HuH-7 (cell line): ENCODE measurements at places on chromosomes 4 and X.

GRCh38 chr4:106096454-106096853, 201.2 kb downstream of the NPNT start:
- DNase-seq = no peak

DNA sequence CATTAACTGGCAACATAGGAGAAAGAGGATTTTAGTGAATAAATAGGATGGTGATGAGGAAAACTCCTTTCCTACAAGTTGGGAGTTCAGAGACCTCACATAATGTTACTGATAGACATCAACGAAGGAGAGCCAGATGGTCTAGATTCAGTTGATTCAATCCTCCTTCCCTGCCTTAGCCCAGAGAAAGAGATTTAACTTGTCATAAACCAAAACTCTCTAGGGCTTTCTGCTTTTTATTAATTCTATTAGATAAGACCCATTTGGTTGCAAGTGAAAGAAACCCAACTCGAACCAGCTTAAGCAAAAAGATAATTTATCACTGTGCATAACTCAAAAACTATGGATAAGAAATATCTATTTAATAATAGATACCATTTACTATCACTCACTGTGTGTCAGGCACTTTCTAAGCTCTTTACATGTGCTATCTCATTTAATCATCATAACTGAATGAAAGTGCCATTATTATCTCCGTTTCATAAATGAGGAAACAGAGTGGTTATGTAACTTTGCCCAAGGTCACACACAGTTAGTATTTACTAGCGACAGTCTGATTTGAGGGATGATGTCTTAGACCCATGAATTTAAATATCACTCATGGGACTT, 4.3 kb upstream of the UNC5C start:
- DNase-seq = no peak

- no peak for DNase-seq
Observed at GRCh38 chr4:139903845-139904244, 238.2 kb downstream of the MGST2 start.

GRCh38 chr4:120088507-120088906, 21.9 kb upstream of the MAD2L1 start:
- no peak for DNase-seq

- no peak for DNase-seq
Observed at GRCh38 chr4:156829201-156829873, 142.3 kb downstream of the PDGFC start.

DNA sequence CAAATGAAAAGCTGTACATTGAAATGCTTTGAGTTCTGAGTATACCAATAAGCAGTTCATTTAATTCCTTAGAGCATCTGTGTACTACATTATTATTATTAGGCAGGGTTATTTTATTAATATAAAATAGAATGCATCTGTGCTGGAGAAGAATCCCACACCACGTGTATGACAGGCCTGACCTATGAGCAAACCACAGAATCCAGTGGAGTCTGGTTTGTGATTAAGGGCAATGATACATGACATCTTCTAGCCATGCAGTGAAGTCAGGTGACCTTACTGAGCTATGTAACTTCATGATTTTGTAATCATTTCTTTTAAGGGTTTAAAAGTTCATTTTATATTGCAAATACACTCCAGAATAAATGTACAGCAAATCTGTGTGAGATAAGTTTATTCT, 1165.0 kb upstream of the TENM3 start:
- DNase-seq = no peak
